Activated CD4-positive, CD25-positive, alpha-beta regulatory T cell treated with anti-CD3 and anti-CD28 coated beads, Interleukin-2, amount 50 U/mL, for 24 hours (primary cell): ENCODE measurements at places on chromosomes 1 and 21.

DNA sequence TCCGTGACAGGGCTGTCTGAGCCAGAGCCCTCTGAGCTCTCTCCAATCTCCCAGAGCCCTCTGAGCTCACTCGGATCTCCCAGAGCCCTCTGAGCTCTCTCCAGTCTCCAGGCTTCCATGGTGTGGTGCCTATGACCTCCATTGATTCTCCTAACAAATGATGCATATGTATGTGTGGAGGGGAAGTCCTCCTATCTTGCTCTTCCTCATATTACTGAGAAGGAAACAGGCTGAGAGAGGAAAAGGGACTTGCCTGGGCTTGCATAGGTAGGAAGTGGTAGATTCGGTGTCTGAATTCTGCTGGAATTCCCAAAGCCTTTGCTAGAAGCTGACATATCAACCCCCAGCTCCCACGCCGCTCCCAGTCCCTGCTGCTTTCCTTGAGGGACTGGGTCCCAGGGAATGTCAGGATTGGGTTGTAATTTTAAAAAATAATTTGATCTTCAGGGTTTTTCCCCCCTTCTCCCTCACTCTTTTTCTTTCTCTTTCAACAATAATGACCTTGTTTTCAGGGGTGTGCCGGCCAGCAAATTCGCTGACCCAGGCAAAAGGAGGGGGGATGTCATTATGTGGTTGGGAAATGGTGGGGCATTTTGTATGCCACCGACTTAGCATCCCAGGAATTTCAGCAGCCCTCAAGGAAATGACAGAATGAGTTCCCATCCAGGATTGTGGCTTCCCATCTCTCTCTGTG lies 42.3 kb upstream of the RUNX3 start:
- ATAC-seq = no peak

GRCh38 chr21:17270229-17270628 lies 242.6 kb upstream of the CXADR start:
- ATAC-seq = no peak

GRCh38 chr1:34013958-34014737 lies 150.3 kb downstream of the HMGB4 start:
- ATAC-seq = no peak

GRCh38 chr1:154777154-154777553 lies 92.9 kb downstream of the KCNN3 start:
- no peak for ATAC-seq

GRCh38 chr1:110927484-110928075 lies 36.1 kb downstream of the LRIF1 start:
- no peak for ATAC-seq

GRCh38 chr1:28139025-28139712 lies 37.3 kb downstream of the PTAFR start:
- peak; percentile 13 for ATAC-seq

DNA sequence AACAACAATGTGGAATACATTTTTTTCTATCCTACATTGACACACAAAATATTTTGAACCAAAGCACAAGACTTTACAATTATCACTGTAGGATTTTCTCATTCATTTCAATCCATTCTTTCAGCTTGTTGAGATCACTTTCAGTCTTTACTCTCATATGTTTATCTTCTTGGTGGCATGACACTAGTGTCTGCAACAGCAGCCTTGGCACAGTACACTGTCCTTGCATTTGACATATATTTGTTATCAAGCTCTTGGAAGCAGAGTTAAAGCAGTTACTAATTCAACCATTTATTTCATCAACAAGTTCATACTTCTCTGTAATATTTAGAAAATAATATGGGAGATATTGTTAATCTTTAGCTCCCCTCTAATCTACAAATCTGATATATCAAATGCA lies 922.4 kb upstream of the ADGRL2 start:
- ATAC-seq = no peak

- no peak for ATAC-seq
Observed at GRCh38 chr1:229597877-229598276, 28.0 kb downstream of the TAF5L start.

- peak; percentile 79 for ATAC-seq
Observed at GRCh38 chr21:42145569-42146272, 73.2 kb upstream of the ABCG1 start.

DNA sequence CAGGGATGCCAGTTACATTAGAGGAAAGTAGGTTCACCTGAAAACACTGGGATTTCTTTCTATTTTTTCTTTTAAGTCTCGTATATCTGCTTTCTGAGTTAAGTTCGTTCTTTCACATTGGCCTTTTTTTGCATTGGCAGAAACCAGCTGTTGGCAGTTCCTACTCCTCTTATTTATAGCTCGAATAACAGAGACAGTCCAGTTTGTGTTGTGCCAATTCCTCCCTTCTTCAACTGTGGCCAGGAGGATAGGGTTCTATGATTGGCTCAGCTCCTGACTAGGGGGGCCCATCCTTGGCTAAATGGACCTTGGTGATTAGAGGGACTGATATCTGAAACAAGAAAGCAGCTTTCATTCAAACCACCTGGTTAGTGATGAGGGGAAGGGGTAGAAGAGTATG lies 115.8 kb downstream of the RPS6KC1 start:
- ATAC-seq = no peak

GRCh38 chr1:19872190-19872589 lies 10.0 kb upstream of the OTUD3 start:
- ATAC-seq = no peak

GRCh38 chr1:102472520-102472919 lies 475.8 kb upstream of the OLFM3 start:
- no peak for ATAC-seq

- ATAC-seq = no peak
Observed at GRCh38 chr21:22211943-22212342, 1213.7 kb downstream of the NCAM2 start.

DNA sequence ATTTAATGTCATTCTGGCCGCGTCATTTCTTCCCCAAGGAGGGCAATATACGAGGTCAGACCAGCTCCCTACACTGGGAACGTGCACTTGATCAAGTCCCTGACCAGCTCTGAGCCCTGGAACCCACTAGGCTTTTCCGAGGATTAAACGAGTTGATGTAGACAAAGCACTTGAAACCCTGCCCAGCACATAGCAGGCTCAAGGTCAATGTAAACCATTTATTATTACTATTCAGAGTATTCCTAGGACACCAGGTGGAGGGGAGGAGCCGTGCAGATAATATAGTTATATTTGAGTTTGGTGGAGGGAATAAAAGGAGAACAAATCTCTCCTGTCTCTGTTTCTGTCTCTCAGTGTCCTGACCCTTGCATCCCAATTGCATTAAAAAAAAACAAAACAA lies 174.1 kb upstream of the IGSF21 start:
- ATAC-seq = no peak

GRCh38 chr1:198890214-198890930 lies 251.5 kb downstream of the PTPRC start:
- ATAC-seq = no peak

DNA sequence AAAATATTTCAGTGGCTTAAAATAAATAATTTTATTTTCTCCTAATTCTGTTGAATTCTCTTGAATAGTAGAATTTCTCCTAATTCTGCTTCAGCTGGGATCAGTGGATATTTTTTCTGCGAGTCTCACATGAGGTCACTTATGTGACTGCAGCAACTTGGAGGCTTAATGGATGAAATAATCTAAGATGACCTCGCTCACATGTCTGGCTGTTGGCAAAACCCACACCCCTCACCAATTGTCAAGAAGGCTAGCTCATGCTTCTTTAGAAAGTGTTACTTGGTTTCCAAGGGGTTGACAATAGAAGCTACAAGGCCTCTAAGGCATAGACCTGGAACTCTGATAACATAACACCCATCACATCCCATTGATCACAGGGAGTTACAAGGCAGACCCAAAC lies 156.9 kb upstream of the DPYD start:
- no peak for ATAC-seq

DNA sequence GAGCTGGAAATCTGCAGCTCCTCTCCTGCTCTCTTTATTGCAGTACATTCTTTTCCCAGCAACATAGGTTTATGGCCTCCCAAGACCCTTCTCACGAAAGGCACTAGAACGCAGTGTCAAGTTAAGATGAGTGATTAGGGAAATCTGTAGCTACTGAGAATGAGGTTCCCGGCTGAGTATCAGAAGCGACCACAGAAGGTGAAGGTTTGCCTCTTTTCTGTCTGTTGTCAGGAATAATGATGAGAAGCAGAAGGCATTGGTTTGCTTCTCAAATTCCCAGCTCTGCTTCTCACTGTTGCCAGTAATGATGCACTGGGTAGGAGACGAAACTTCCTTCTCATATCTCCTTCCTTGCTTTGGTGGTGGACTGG lies 128.4 kb downstream of the NTMT2 start:
- no peak for ATAC-seq

DNA sequence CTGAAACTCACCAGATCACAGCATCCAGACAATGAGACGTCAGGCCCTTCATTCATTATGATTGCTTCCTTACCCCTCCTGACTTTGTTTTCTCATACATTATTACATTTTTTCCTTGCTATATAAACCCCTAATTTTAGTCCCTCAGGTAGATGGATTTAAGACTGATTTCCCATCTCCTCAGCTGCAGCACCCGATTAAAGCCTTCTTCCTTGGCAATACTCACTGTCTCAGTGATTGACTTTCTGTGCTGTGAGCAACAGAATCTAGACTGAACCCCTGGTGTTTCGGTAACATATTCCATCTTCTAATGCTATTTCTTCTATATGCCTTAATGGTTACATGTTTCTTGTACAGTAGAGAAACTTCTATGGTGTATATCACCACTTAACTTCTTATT lies 30.0 kb upstream of the RGL1 start:
- ATAC-seq = no peak

DNA sequence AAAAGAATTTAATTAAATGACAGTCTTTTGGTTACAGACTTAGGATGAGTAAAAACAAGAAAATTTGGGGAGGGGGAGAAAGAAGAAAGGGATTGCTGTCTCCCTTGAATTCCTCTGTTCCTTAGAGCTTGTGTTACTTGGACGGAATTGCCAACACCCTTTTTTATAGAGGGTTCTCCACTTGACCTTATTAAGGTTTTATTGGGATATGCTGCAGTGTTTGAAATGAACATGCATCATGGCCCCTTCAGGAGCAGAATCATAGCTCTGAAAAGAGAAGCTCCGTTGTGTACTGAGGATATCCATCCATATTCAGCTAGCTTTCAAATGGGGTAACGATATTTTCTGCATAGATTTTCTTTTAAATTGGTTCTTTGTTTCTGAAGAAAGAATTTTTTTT lies 48.2 kb upstream of the DNASE2B start:
- ATAC-seq = no peak

GRCh38 chr1:235136111-235136510 lies 7.5 kb upstream of the TOMM20 start:
- no peak for ATAC-seq

DNA sequence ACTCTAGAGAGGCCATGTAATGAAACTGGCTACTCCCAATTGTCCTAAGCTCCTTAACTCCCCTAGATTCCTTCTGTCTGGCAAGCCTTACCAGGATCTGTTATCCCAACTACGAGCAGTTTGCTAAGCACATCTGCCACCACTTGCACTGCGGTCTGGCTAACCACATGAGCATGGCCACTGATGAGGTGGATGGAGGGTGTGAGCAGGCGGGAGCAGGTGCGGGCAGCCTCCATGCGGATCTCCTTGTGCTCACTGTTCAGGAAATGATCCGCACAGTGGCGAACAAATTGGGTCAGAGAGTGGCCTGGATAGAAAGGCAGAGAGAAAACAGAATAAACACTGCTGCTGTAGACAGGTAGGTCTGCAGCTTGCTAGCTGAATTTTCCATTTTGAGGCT lies 24.0 kb downstream of the MTOR start:
- no peak for ATAC-seq

DNA sequence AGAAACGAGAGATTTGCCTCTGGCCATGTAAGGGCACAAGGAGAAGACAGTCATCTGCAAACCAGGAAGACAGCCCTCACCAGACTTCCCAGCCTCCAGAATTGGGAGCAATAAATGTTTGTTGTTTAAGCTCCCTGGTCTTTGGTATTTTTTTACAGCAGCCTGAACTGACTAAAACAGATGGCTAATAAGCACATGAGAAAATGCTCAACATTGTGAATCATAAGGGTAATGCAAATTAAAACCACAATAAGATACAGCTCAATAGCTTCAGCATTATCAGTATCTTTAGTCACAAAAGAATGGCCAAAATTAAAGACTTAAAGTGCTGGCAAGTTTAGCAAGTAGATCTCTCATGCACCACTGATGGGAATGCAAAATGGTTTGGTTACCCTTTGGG lies 11.7 kb downstream of the UBE2G2 start:
- ATAC-seq = no peak

- ATAC-seq = peak; percentile 44
Observed at GRCh38 chr1:21814241-21814918, 2.3 kb downstream of the LDLRAD2 start.

DNA sequence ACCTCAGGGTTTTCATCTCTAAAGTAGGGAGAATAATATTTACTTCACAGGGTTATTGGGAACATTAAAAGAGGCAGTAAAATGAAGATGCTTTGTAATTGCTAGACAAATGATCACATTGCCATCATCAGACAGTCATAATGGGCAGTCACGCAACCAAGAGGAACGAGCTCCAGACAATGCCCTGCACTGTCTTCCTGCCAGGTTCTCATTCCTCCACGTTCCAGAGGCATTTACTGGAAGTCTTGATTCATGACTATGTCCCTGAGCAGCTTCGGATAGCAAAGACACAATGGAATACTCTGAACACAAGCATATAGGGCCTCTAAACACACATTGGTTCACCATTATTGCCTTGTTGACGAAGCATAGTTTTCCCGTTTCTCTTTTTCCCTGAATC lies 389.7 kb downstream of the NTNG1 start:
- ATAC-seq = no peak

GRCh38 chr1:2273401-2274090 lies 45.4 kb downstream of the SKI start:
- ATAC-seq = no peak

DNA sequence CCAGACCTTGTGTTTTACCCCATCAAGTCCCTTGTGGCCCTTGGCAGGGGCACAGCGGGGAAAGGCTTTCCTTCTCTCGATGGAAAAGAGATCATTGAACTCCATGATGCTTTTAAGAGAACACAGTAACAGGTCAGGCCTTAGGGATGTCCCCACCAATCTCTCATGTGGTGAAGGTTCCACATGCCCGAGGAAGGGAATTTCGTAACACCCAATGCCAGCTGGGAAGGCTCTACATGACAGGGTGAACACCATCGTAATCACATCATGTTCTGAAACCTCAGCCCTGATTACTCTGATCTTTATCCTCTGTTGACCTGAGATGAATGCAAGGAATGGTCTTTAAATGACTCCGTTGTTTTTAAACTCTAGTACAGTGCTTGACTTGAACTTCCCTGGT lies 105.5 kb upstream of the SPAG17 start:
- ATAC-seq = no peak

DNA sequence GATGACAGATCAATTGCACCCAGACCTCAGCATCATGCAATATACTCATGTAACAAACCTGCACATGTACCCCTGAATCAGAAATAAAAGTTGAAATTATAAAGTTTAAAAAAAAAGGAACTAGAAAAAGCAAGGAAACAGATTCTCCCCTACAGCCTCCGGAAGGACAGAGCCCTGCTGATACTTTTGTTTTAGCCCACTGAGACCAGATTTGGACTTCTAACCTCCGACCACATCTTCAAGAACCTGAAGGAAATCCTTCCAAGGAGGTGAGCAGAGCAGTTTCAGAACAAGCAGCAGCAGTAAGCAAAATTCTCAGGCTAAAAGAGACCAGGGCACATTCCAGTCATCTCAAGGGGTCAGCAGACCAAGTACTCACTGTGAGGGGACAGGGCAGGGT lies 54.5 kb downstream of the TM2D1 start:
- no peak for ATAC-seq
